Activated CD4-positive, alpha-beta memory T cell treated with anti-CD3 and anti-CD28 coated beads, Interleukin-2, amount 10 ng/mL, durations not matched to agents 7 days and 5 days (primary cell): ENCODE measurements at places on chromosomes 13 and 19. TPM values are rescaled to one million over a fixed set of nuclear protein-coding genes. Genes with fewer than 3 reads are reported as not detected.

The TBXA2R gene
- 0.23 TPM for total RNA-seq

The TMEM255B gene
- total RNA-seq = 0.63 TPM

The KIR2DL1 gene
- not detected for total RNA-seq

The PLVAP gene
- not detected for total RNA-seq

The ECSIT gene
- 26.8 TPM for total RNA-seq

The MAMSTR gene
- 1.2 TPM for total RNA-seq

The NOVA2 gene
- 0.15 TPM for total RNA-seq

The CYP2S1 gene
- total RNA-seq = 0.68 TPM

The ZNF723 gene
- not detected for total RNA-seq

DNA sequence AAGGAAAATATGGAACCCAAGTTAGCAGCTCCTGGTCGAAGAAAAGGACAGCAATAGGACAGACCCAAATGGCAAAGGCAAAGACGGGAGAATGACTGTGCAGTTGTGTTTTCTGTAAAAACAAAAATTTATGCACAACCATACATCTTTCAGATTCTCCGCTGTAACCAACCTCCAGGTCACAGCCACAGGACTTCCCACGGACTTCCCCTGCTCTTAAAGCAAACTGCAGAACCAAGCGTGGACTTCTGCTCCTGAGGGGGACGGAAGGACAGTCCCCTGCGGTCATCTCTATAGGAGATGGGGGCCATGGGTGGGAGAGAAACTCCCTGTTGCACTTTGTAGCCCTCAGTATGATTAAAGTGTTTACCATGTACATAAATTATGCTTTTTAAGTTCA lies 2.5 kb downstream of the GRTP1 start:
- DNase-seq = no peak

GRCh38 chr13:22757530-22758120 lies 423.2 kb upstream of the SGCG start:
- DNase-seq = no peak

DNA sequence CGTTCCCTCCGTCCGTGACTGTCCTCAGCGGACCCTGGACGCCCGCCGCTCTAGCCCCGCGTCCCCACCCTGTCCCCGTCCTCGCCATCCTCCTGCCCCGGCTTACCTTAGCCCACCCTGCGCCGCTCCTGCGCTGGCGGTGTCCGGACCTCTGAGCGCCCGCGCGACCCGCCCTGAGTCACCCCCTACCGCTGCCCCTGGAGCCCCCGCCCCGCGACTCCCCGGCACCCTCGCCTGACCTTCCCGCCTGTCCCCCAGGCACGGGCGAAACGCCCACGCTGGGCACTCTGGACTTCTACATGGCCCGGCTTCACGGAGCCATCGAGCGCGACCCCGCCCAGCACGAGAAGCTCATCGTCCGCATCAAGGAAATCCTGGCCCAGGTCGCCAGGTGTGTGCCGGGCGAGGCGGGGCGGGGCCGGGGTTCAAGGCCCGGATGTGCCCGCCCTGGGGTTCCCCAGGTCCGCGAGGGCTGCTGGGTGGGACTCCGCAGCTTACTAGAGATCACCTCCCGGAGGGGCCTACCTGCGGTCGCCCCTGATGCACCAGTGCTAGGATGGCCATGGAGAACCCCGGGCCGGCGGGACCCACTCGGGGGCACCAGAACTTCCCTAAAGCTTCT lies 5.1 kb downstream of the HMG20B start:
- no peak for DNase-seq

GRCh38 chr13:29294821-29295220 lies 300.7 kb downstream of the SLC7A1 start:
- no peak for DNase-seq

DNA sequence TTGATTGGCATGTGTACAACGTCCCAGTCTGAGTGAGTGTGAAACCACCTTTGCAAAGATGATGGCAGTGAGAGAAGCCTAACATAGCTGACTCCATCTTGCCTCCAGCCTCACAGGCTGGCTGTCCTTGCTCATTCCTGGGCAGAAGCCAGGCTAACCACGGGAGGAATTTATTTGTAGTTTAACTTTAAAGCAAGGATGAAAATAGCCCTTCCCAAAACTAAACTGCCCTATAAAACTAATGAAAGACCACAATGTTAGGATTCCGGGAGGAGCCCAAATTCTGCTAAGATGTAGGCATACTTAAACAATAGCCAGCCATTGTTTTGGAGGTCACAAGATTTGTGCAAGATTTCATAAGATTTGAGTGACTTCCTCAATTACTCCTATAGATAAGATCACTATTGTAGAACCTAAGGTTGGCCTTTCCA lies 96.6 kb upstream of the LSM14A start:
- DNase-seq = no peak

DNA sequence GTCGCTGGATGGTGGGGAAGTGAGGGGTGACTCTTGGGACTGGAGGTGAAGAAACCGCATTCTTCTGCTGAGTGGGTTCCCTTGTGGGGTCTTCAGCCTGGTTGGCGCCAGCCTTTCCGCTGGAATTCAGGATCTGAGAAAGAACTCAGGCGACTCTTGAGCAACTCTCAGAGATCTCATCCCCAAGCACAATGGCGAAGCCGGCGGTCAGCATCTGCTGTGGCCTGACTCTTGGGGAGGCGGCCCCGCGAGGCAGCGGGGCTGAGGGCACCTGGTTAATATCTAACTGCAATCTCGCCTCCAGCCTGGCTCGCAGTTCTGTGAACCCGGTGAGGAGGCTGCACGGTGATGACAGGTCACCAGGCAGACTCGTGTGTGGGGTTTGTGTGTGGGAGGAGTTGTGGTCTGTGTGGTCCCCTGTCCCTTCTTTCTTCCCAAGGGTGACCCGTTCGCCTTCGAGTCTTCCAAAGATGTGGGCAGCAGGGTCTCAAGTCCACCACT lies 883 bp downstream of the ZNF441 start:
- DNase-seq = peak; percentile 32

DNA sequence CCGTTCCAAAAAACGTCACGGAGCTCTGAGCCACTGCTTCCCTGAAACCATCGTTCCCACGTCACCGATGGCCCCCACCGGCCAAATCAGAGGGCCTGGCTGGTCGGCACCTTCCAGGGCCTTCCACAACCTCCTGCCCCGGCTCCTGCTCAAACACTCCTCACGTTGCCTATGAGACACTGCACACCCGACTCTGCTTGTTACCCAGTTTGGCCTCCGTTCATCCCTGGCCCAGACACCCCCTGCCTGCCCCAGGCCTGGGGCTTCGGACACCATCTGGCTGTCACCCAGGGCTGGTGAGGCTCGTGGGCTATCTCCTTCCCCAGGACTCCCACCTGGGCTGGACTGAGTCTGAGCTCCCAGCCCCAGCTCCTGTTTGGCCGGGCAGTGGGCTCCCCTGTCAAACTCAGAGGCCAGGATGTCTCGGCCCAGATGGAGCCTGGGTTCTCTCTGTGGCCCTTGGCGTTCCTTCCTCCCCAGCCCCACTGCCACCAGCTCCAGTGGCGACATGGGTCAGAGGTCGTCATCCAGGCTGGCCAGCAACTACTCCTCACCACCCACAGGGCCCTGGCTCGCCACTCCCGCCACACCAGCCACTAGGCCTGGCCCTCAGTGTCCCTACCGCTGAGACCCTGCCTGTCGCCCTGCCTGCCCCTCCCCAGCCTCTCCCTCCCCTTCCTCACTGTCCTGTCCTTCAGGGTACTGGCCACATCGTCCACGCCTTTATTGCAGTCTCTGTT lies 17.7 kb downstream of the CERS1 start:
- no peak for DNase-seq

DNA sequence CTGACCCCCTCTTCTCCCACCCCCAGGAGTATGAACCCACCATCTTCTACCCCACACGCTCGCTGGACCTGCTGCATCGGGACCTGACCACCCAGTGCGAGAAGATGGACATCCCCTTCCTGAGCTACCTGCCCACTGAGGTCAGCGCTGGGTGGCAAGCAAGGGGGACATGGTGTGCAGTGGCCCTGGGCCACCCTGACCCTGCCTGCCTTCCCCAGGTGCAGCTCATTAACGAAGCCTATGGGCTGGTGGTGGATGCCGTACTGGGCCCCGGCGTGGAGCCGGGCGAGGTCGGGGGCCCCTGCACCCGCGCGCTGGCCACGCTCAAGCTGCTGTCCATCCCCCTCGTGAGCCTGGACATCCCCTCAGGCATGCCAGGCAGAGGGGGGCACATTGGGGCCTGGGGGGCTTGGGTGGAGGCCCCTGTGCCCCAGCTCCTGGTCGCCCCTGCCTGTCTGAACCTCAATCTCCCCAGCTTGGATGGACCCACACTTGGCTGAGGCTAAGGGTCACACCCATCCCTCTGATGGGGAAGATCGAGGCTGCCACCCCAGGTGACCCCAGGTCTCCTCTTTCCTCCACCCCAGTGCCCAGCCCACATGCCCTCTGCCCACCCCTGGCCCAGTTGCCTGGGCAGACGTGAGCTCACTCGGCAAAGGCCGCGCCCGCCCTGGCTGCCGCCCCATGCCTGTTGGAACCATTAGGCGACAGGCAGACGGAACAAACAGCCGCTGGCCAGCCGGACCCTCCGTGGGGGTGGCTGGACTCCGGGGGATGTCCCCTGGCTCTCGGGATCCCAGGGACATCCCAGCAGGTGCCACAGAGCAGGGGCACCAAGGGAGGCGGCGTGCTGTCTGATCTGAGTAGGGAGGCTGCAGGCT lies 2.5 kb upstream of the CILP2 start:
- DNase-seq = no peak

DNA sequence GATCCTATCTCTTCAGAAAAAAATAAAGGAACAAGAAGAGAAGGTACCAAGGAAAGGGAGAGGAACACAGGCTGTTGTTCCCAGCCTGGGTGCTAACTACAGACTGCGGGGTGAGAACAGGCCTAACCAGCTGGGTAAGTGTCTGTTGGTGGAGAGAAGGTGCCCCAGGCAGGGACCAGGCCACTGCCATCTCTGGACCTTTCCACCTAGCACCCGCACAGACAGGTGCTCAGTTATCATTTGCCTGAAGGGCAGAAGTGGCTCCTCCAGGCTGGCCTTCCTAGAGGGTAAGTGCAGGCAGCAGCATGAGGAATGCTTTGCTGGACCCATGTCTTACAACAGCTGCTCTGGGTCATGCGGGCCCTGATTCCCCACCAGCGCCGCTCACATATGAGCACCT lies 10.1 kb downstream of the DNMT1 start:
- DNase-seq = no peak

- no peak for DNase-seq
Measured at GRCh38 chr13:44710576-44710975, 134.4 kb upstream of the TSC22D1 start.

DNA sequence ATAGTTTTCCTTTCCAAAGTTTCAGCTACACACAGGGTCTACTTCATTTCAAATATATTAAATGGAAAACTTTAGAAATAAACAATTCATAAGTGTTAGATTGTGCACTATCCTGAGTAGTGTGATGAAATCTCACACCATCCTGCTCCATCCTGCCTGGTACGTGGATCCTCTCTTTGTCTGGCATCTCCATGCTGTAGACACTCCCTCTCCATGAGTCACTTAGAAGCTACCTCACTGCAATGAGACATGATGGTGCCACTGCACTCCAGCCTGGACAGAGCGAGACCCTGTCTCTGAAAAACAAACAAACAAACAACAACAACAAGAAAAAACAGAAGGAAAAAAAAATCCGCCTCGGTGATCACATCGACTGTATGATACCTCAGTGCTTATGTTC lies 191.8 kb downstream of the PCCA start:
- no peak for DNase-seq

GRCh38 chr13:33213024-33213768 lies 72.4 kb downstream of the STARD13 start:
- DNase-seq = no peak

DNA sequence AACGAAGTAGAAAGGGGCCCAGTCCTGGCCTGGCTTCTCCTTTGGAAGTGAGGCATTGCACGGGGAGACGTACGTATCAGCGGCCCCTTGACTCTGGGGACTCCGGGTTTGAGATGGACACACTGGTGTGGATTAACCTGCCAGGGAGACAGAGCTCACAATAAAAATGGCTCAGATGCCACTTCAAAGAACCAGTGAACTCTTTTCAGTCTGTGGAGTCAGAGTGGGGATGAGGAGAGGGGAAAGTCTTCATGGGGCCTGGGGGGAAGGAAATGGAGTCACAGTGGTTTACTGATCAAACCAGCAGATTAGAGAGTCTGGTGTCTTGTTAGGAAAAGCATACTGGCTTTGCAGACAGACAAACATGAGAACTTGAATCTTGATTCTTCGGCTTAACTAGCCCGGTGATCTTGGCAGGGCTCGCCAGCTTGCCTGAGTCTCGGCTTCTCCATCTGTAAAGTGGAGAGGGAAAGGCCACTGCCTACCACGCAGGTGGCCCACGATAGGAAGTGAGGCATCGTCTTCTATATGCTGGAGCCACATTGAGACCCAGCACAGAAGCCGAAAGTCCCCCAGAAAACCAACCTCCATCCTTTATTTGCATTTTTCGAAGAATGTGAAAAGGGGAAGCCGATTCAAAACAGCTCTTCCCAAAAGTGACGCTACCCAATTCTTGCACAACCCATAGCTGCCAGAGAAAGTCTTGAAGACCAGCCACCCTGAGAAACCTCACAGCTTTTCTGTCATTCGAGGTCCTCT lies at the start of gene FFAR1:
FFAR1 (plus strand) TSS at position 732 of the 759 bp plus-strand sequence. CDS start 3,650 bp downstream, outside the sequence.
- peak; percentile 41 for DNase-seq

- no peak for DNase-seq
Measured at GRCh38 chr13:28618230-28618994, 40.5 kb upstream of the POMP start.

GRCh38 chr13:114112826-114113322 lies 19.5 kb downstream of the RASA3 start:
- no peak for DNase-seq

DNA sequence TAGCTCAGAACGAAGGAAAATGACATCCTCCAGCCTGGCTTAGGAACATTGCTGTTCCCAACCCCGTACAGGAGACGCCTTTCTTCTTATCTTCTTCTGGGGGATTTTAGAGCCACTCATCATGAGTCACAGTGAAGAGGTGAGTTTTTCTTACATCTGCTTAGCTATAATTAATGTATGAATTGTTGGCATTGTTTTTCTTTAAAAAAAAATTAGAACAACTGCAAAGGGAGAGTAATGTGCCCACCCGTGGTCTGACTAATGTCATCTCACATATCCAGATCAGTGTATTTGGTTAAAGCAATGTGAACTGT lies 310.6 kb upstream of the TSHZ3 start:
- DNase-seq = no peak
